NCI-H524 treated with DMSO at 0.1 percent for 48 hours (cell line): ENCODE measurements at places on chromosomes 5 and 9.
A peak's percentile ranks its signal among the peaks of the same experiment; 100 is the strongest.

DNA sequence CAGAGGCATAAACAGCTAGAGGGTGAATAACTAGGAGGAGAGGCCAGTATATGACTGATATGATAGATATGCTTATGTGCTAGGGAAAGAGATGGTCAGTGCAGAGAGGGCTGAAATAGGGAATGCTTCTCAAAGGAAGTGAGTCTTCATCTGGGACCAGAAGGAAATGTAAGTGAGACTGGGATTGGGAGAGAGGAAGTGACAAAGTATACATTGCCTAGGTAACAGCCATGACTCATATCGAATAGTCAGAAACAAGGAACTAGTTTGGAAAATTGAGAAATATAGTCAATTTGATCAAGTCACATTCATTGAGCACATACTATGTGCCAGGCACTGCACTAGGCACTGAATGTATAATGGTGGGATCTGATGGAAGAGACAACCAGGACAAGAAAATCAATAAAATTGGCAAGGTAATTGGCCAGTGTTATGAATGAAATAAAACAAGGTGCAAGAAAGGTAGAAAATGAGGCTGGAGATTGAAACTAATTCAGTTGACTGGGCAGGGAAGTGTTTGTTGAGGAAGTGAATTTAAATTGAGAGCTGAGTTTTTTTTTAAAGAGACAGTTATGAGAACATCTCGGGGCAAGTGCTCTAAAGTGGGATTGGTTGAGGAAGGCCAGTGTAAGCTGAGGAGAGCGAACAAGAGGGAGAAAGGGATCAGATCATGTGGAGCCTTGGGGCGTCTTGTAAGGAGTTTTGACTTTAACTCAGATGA is 4.3 kb downstream of the ERAP2 start:
- DNase-seq = no peak

GRCh38 chr5:165448753-165449152 is 1943.3 kb downstream of the MAT2B start:
- no peak for DNase-seq

- no peak for DNase-seq
Measured at GRCh38 chr5:174559141-174559540, 165.2 kb upstream of the MSX2 start.

- DNase-seq = no peak
Measured at GRCh38 chr9:6149315-6149714, 66.3 kb upstream of the IL33 start.

DNA sequence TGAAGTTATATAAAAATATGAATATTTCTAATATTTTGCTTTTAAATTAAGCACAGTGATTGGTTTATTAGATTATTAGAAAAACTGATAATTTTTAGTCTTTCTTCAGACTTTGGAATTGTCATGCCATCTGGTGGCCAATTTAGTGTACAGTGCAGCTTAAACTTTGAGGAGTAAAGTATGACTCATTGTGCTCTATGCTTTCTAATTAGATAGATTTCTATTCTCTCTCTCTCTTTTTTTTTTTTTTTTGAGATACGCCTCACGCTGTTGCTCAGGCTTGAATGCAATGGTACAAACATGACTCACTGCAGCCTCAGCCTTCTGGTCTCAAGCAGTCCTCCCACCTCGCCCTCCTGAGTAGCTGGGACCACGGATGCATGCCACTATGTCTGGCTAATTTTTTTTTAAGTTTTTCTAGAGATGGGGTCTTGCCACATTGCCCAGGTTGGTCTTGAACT is 42.1 kb upstream of the GPR21 start:
- no peak for DNase-seq

DNA sequence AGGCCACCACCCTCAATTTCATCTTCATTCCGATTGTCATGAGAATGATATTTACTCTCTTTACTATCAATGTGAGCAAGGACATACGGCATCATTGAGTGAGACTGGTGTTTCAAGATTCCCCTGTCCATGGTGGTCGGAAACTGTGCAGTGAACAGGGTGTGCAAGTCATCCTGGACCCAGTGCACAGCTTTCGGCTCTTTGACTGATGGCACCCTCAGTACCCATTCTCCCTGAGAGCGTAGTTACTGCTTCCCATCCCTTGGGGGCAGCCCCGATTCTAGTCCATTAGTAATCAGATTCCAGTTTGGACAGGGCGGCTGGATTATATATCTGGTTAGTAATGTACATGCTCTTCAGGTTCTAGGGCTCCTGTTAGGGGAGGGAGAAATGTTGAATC is 61.7 kb upstream of the SUB1 start:
- DNase-seq = no peak

- DNase-seq = no peak
Measured at GRCh38 chr5:168819004-168819621, 239.9 kb upstream of the PANK3 start.

DNA sequence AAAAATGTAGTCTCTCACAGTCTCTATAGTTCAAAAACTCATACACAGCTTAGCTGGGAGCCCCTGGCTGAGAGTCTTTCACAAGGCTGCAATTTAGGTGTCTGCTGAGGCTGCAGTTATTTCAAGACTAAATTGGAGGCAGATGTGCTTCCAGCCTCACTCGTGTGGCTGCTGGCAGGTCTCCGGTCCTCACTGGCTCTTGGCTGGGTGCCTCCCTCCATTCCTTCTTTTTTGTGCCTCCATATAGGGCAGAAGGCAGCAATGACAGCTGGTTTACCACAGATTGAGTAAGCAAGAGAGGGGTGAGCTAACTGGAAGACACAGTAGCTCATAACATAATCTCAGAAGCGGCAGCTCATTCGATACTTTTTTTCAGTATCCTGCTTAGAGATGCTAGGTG is 2167.7 kb upstream of the WWC1 start:
- DNase-seq = no peak

DNA sequence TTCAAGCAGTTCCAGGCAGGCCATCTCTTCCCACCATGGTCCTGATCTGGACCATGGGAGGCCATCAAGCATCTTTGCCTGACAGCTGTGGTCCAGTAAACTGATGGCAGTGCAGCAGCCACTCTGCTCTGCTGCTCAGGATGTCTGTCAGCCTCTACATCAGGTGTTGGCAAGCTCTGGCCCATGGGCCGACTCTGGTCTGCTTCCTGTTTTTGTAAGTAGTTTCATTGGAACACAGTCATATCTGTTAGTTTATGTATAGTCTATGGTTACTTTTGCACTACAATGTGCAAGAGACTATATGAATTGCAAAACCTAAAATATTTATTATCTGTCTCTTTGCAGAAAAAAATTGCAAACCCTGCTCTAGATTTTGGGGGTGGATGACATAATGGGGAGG is 225.0 kb downstream of the KCTD16 start:
- DNase-seq = no peak

GRCh38 chr5:159340511-159340910 is 10.2 kb upstream of the IL12B start:
- DNase-seq = no peak

GRCh38 chr9:87863882-87864465 is 18.7 kb upstream of the SPATA31E1 start:
- DNase-seq = no peak

GRCh38 chr5:37792975-37793631 is 46.7 kb downstream of the GDNF start:
- DNase-seq = no peak

DNA sequence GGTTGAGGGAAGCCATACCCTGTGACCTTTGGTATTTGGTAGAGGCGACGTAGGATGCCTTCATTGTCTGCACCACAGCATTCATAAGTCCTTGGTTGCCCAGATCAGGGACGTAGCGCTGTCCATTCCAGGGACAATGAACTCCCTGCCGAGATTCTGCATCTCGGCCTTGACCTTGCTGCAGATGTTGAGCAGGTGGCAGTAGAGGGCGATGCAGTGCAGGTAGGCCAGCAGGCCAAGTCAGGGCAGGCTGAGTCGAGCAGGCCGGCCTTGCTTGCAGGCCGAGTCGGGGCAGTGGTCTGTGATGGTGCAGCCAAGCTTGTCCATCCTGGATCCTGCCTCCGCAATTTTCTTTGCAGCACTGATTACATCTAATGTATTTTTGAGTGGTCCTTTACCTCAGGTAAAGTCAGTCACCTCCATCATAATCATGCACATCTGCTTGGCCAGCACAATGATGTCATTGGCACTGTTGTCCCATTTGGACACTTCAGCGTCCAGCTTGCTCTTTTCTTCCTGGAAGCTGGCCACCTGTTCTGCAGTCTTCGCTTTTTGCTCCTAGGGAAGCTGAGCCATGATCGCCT is 93.4 kb upstream of the CCDC112 start:
- DNase-seq = no peak

- DNase-seq = no peak
Measured at GRCh38 chr9:123131993-123132392, 98.5 kb downstream of the GPR21 start.

DNA sequence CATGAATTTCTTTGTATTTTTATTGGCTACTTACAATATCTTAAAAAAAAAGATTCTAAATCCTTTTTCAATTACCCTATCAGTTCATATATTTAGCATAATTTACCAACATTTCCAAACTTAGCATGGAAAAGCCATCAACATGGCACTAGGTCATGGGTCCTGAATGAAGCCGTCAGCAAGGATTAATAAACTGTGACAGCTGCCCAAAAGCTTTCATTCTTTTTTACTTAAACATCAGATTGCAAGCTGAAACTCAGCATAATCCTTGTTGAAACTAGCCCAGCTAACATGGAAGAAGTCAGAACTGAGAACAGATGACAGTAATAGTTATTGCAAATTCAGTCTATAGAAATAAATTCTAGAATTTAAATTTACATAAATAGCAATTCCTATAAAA is 209.8 kb downstream of the ADAMTS6 start:
- peak; percentile 9 for DNase-seq

DNA sequence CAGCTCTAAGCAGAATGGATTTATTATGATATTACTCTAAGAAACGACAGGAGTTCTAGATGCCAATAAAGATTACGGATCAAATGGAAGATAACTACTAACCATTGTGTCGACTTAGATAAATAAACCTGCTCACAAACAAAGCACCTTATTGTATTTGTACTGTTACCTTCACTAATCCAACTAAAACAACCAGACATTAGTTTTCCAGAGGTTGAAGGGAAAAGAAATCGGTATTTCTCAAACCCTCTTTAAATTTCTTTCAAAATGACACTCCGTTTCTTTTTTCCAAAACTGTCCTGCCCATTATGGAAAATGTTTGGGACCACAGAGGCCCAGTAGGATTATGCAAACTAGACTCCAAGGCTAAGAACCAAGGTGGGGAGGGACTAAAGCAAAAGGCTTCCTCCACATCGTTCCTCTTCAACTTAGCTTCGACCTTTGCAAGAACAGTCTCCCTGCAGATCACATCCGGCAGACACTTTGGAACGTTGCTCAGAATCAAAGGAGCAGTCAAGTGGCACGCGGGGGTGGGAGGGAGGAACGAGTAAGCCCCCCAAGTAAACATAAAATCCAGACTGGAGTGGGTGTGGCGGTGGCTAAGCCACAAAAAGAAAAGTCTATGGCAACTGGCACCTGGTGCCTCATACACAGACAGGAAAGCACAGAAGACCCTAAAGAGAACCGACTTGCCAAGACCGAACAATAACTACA is 2.7 kb downstream of the MLLT3 start:
- DNase-seq = no peak

- DNase-seq = peak; percentile 68
Measured at GRCh38 chr5:72296256-72296655, 23.8 kb downstream of the MRPS27 start.

DNA sequence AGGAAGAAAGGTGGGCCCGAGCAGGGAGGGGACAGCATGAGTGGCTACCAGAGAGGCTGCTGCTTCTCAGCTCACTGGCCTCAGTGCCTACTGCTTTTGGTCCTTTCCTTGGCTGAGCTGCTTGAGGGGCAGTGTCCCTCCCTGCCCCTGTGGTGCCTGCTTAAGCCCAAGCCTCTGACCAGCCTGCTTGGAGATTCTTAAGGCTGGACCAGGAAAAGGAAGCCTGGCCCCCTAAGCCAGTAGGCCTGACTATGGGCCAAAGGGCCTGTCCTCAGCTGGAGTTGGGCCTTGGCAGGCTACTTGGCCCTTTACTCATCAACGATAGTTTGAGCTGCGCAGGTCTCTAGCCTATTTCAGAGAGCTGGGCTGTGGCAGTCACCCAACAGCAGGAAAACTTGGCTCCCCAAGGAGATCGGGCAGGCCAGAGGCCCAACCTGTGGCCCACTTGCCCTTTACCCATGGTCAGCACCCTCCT is 24.9 kb downstream of the TCF7 start:
- no peak for DNase-seq
